ENCODE measurements at places on chromosomes 4 and X.

DNA sequence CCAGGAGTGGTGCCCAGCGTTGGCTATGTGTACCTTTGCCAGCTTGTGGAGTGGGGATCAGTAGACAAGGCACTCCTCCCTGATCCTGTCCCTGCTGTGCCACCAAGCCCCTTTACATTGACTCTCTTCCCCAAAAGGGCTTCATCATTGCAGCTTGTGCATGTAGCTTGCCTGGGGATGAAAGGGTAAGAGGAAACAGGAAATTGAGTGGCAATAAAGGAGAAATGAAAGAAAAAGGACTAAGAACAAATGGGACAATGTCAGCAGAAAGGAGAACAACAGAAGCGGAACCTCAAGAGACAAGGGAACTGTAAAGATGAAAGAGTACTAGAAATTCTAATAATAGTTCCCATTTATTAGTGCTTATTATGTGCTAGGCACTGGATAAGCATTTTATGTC is 8.7 kb upstream of the IL13RA1 start:
- DNase-seq, result no peak

- DNase-seq, result no peak
Measured at GRCh38 chr4:160510928-160511327, 1408.0 kb downstream of the RAPGEF2 start.

- DNase-seq, result no peak
Measured at GRCh38 chr4:166017804-166018203, 144.8 kb downstream of the TLL1 start.

DNA sequence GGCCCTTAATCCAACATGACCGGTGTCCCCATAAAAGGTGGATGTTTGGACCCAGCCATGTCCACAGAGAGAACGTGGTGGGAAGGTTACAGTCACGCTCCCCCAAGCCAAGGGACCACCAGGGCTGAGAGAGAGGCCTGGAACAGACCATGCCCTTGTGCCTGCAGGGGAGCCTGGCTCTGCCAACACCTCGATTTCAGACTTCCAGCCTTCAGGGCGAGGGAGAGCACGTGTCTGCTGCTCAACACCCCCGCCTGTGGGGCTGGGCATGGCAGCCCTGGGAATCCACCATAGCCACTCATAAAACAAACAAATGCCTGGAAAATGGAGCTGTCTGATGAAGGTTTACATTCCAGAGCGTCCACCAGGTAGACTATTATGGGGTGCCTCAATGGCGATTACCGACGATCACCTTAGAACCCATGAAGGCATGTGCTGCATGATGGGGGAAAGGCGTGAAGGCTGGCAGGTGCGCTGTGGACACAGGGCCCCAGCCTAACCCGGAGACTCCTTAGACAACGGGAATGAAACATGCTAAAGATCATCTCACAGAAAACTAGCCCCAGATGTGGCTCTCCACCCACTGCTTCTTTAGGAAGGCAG is 42.3 kb upstream of the HMX1 start:
- DNase-seq, result no peak

- no peak for DNase-seq
Measured at GRCh38 chrX:20973038-20973437, 401.2 kb upstream of the CNKSR2 start.

DNA sequence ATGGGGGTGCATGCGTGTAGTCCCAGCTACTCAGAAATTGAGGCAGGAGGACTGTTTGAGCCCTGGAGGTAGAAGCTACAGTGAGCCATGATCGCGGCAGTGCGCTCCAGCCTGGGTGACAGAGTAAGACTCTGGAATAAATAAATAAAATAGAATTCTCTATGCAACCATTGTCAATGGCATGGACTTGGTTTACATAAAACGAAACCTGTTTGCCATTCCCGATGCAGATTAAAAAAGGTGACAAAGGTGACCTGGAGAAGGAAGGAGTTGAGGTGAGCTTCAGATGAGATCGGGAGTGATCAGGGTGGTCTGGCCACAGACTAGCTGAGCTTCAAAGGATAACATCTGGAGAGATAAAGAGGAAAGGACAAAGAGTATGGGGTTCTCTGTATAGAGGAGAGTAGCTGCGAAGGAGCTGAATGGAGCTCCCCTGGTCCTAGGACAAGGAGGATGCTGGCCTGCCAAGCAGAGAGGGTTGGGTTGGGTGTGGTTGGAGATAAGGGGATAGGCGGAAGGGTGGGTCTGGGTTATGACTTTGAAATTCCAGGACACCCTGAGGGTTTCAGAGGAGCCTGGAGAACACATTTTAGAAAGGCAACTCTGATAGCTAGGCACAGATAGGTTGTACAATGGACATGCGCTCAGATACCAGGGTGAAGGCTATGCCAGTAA is 98.6 kb downstream of the RBM47 start:
- no peak for DNase-seq

- no peak for DNase-seq
Measured at GRCh38 chr4:122894827-122895226, 27.6 kb downstream of the NUDT6 start.

- DNase-seq, result no peak
Measured at GRCh38 chrX:68865300-68865699, 36.5 kb downstream of the EFNB1 start.

- peak; percentile 40 for DNase-seq
Measured at GRCh38 chr4:151569650-151570049, 160.7 kb downstream of the FHIP1A start.

DNA sequence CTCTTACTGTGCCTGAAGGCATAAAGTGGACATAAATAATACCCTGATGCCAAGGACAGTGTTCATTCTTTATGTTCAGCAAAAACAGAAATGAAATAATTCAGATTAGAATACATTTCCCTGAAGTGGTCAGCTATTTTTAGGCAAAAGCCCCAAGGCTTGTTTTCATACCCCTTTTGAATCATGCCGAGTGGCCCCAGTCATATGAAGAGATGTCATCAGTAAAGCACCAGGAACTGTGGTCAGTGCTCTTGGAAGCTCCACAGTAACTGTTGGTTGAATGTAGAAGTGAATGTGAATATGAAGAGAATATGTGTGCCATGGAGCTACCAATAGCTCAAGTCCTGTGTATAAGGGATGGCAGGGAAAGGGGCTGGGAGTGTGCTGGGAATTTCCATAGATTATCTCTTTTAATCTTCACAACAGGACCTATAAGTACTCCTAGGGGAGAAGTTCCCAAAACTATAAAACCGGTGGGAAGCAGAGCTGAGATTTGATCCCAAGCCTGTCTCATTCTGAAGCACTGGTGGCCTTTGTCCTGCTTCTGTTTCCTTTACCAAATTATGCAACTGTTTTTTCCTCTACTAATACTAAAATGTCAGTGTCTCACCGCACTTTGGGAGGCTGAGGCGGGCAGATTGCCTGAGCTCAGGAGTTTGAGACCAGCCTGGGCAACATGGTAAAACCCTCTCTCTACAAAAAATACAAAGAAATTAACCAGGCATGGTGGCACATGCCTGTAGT is 52.6 kb downstream of the FNIP2 start:
- DNase-seq, result no peak

DNA sequence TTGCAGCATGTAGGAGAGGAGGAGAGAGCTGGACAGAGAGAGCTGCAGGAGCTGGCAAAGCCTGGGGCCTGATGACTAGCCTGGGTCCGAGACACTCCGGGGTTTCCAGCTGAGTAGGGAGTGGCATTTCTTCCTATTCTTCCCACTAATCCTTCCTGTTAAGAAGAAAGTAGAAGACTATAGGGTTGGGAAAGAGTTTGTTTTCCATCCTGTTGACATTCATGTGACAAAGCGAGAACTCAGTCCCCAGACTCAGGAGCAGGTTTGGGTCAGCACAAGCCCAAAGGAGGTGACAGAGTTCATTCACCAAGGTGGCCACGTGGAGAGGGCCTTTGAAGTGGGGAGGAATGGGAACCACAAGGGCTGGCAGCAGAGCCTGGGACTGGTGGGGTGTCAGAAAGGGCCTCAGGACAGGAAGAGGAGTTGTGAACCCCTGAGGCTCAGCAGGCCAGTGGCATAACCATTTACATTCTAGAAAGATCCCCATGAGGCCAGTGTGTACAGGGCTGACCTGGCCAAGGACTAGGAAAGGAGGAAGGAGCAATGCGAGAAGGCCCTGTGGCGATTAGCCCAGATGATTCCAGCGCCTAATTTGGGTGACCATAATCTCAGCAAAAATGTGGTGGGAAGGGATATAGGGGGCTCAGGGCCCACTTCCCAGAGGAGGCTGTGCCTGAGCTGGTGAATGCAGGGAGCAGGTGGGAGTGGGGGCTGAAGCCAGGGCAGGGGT is 3.3 kb upstream of the HAUS3 start:
- DNase-seq, result no peak

DNA sequence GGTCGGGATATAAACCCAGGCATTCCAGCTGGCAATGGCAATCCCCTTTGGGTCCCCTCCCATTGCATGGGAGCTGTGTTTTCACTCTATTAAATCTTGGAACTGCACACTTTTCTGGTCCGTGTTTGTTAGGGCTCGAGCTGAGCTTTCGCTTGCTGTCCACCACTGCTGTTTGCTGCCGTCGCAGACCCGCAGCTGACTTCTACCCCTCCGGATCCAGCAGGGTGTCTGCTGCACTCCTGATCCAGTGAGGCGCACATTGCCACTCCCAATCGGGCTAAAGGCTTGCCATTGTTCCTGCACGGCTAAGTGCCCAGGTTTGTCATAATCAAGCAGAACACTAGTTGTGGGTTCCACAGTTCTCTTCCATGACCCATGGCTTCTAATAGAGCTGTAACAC is 1322.1 kb downstream of the ADGRL3 start:
- DNase-seq, result no peak

- DNase-seq, result no peak
Measured at GRCh38 chr4:10981096-10981495, 296.5 kb upstream of the CLNK start.

DNA sequence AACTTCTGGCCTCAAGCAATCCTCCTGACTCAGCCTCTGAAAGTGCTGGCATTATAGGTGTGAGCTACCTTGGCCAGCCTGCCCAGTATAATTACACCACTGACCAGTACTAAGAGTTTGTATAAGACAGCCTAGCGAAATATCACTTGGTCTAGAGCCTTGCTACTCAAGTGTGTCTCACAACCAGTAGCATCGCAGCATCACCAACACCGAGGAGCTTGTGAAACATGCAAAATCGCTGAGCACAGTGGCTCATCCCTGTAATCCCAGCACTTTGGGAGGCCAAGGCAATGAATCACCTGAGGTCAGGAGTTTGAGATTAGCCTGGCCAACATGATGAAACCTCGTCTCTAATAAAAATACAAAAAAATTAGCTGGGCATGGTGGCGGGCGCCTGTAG is 102.0 kb upstream of the GATB start:
- DNase-seq, result no peak

DNA sequence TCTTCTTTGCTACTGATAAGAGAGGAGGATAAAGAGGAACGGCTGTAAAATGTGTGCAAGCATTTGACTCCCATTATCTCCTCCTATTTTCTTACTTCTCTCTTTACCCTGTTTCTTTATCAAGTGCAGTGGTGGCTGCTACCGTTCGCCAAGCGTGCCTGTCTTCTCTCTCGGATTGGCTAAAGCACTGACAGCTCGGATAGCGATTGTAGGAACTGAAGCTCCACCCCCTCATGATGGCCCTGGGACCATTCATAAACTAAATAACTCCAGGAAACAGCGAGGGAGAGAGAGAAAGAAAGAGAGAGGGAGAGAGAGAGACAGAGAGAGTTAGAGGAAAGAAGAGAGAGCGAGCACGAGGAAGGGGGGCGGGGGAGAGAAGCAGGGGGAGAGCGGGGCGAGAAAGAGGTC is 305 bp upstream of the MAB21L2 start:
- DNase-seq, result no peak
